NCI-H526 treated with DMSO at 0.1 percent for 48 hours (cell line): ENCODE measurements at places on chromosomes 4 and X.
A peak's percentile ranks its signal among the peaks of the same experiment; 100 is the strongest.

DNA sequence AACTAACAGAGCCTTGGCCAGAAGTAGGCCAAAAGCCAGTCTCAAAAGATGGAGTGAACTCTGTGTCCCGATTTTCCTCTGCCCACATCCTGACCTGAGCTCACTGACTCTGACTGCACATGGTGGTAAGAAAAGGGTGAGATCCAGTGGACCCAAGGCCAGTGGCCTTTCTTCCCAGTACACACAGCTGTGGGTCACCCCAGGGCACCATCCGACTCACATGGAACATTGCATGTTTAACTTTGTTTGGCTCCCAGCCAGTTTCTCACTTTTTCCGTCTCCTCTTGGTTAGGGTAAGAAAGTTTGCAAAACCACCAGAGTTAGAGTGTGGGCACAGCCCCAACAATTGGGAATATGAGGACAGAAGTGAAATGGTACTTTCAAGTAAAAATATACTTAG, 69.8 kb downstream of the GAB1 start:
- no peak for DNase-seq

DNA sequence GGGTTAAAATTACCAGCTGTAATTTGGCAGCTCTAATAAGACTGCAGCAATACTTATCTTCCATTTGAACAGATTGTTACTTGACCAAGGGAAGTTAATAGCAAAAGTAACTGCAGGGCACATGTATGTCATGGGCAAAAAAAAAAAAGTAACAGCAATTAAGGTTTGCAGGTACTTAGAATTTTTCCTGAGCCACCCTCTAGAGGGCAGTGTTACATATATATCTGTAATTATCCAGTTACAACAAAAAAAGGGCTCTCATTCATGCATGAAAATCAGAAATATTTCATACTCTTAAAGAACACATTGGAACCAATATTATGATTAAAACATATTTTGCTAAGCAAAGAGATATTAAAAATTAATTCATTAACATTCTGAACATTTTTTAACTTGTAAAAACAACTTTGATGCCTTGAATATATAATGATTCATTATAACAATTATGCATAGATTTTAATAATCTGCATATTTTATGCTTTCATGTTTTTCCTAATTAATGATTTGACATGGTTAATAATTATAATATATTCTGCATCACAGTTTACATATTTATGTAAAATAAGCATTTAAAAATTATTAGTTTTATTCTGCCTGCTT, 25.1 kb downstream of the XIAP start:
- peak; percentile 18 for DNase-seq

DNA sequence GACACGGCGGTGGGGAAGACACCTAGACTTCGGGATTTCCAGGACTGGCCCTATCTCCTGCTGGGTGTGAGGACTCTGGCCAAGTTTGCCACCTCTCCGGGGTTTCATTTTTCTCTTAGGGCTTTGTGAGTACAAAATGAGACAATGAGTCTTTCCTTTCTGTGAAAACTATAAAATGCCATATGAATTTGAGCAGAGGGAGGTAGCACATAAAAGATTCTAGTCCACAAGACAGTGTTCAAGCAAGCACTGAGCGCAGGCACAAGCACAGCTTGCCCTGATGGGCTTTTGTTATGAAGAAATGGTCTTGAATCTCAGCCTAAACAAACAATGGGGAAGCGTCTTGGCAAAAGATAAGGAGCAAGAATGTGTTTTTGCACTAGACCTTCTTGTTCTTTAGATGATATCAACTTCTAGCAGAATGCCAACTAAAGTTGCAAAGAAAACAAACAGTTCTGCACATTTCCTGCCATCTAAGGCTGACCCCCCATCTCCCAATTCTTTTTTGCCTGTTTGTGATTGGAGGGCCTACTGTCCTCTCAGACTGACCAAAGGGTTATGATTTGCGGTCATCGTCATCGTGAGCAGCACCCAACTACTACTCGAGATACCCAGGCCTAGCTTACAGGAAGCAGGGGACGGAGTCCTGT, 73.0 kb upstream of the ZNF518B start:
- no peak for DNase-seq

GRCh38 chr4:154506253-154506652, 14.7 kb upstream of the DCHS2 start:
- peak; percentile 52 for DNase-seq

DNA sequence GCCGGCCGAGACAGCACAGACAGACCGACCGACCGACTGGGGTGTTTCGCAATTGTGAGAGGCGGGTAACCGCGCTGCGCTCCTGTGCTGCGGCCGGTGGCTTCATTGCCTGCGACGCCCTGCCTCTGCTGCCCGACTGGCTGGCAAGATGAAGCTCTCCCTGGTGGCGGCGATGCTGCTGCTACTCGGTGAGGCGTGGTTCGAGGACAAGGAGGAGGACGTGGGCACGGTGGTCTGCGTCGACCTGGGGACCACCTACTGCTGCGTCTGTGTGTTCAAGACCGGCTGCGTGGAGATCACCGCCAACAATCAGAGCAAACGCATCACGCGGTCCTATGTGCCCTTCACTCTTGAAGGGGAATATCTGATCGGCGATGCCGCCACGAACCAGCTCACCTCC, 565.7 kb upstream of the SMIM31 start:
- DNase-seq: no peak

DNA sequence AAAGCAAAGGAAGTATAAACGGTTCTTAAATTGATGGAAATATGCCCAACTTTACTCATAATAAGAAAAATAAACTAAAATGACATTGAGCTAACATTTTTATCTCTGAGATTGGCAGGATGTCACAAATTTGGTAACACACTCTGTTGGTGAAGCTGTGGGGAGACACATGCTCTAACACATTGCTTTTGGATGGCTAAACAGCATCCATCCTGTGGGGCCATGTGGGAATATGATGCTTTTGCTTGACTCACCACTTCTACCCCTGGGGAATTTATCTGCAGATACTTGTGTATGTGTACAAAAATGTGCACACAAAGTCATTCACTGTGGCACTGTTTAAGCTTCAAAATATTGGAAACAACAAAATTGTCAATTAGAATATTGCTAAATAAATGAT, 100.2 kb downstream of the ANAPC4 start:
- DNase-seq: no peak

DNA sequence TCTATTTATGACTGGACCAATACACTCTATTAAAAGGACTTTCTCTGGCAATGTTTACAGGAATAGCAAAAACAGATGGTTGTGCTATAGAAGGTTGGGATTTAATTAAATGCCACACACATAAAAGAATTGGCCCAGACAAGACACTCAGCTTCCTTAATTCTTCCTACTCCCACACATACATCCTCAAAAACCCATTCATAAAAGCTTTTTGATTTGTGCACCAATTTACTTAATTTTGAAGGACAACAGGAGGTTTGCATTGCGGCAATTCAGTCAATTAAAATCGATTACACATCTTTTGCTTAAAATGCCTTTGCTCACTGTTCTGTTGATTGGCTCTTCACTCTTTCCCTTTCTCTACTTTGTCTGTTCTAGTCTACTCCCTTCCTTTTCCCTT, 317.1 kb downstream of the CBLL2 start:
- DNase-seq: no peak

DNA sequence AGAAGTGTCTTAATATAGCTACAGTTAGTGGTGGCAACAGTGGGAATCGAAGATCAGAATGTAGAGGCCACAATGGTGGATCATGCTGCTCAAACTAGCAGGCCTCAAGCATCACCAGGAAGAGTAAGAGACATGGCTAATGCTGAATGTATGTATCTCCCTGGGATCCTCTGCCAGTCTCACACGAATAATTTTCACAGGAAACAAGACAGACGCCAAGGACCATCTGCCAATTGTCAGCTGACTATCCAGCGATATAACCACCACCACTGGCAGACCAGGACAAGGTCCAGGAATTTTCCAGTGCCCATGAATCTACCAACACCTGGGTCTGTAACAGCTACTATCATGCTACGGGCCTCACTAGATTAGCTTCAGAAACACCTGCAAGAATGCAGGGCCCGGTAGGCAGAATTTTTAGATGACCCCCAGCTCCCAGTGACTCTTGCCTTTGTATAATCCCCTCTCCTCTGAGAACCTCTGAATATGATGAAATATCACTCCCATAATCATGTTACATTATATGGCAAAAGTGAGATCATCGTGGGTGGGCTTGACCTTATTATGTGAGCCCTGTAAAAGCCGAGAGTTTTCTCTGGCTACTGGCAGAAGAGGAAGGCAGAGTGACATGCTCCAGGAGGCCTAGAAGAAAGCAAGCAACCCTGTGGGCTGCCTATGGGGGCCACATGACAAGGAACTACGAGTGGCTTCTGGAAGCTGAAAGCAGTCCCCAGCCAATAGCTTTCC, 429.8 kb downstream of the BCOR start:
- no peak for DNase-seq

DNA sequence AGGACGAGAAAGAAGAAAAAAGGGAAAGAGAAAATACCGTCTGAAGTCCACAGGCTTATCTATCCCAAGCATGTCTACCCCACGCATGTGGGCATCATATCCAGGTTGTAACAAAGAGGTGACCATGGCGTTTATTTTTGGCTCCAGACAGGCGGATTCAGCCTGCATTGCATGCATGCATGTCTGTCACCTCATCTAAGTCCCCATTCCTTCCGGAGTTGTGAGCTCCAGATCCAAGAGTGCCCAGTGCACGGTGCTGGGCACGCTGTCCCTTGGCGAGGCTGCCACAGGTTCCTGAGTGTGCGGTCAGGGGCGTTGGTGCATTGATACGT, 905 bp upstream of the GALNTL6 start:
- DNase-seq: no peak

- no peak for DNase-seq
These were observed 18.3 kb upstream of the IL21 start for GRCh38 chr4:122639181-122639580.

GRCh38 chrX:7343181-7343580, 195.2 kb upstream of the PUDP start:
- DNase-seq: no peak

GRCh38 chr4:71132486-71132885, 139.0 kb downstream of the DCK start:
- no peak for DNase-seq

GRCh38 chr4:178316211-178316610, 874.0 kb upstream of the AGA start:
- no peak for DNase-seq

GRCh38 chr4:124534131-124534530, 178.4 kb downstream of the ANKRD50 start:
- DNase-seq: no peak

DNA sequence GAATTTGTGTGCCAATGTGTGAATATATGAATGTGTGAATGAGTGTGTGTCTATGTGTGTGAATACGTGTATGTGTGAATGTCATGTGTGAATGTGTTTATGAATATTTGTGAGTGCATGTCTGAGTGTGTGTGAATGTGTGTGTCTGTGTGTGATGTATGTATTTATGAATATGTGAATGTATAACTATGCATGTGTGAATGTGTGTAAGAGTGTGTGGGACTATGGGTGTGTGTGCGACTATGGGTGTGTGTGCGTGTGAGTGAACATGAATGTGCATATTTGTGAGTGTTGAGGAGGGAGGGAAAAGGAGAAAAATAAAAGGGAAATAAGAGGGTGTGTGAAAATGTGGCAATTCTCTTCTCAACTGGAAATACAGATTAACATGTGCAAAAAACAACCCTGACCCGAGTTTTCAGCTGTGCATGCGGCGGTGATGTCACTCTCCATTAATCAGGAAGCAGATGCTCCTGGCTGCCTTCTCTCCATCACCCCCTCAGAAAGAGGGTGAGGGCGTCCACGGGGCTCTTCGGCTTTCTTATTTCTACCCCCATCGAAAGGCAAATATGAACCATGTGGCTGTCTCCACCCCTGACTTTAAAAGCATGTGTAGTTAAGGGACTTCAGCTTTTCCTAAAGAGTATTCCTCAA, 219.8 kb downstream of the MAML3 start:
- DNase-seq: no peak

- no peak for DNase-seq
These were observed 69.1 kb downstream of the RASL11B start for GRCh38 chr4:52931243-52931642.

- DNase-seq: no peak
These were observed 6.4 kb upstream of the SLAIN2 start for GRCh38 chr4:48334900-48335384.

DNA sequence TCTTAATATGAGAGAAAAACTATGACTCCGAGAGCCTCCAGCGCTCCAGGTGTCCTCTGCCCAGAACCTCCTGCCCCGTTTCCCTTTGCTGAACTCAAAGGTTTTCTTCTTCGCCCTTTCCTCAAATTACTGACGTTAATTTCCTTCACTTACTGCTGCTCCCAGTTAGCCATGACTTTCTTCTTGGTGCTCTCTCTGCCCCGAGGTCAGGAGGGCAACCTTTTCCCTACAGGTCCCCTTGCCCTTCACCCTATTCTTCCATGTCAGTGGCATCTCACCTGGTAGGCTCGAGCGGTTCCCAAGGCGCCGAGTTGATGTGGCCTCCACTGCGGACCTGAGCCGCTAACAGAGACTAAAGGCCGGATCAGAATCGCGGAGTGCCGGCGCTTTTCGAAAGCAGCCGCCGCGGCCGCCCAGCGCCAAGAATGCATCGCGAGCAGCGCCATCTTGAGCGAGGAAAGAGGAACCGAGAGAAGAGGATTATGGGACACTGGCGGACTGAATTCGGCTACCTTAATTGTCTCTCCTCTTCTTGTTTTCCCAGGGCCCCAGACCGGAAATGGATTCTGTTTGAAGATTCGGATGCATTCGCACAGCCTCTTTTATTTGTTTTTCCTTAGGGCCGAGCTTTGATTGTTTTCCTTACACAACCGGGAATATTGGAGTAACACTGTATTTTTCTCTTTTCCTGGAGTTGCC, at the start of gene ABCB7:
TSS of gene ABCB7 (minus strand) at position 457 of the 699 bp plus-strand sequence. CDS start at position 446, 11 bp downstream.
- peak; percentile 74 for DNase-seq

- DNase-seq: no peak
These were observed 41.6 kb upstream of the ACSL4 start for GRCh38 chrX:109774706-109775105.

DNA sequence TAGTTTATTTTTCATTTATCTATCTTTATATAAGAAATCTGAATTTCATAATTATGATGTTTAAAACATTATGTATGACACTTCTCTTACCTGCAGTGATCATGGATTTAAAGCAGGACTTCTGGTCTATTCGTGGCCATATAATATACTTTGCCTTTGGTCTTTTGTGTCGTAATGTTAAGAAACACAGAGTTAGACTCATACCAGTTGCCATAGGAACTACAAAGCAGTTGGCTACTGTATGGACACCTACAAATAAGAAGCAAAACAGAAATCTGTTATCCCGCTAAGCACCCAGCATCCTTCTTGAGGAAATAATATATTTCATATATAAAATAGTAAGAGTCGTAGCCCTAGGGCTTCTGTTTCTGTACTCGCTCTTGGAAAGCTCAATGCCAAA, 4.3 kb downstream of the SEPSECS start:
- DNase-seq: no peak

DNA sequence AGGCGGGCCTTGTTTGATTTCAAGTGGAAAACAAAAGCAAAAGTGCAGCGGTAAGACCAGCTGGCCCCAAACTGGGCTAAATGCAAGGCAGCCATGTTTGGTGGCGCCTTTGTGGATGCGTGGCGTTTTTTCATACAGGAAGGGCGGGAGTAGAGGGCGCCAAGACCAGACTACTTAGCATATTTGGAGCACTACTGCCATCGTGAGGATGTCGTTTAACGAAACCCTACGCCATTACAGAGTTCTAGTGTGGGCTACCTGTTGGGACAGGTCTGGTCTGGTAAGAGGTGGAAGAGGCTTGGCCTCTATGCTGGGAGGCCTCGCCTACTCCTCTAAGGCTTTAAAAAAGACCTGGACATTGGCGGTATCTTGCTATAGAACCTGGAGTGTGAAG, 230.7 kb upstream of the STK26 start:
- DNase-seq: no peak
